GM23338 (cell line): ENCODE measurements at places on chromosomes 11 and 22. TPM values are rescaled to one million over a fixed set of nuclear protein-coding genes. Genes with fewer than 3 reads are reported as not detected.

Gene UCP3
- total RNA-seq: 0.21 TPM in 1 of 2 replicates, not detected in the other

Gene KRTAP5-1
- not detected in 2 replicates for total RNA-seq

Gene SLC1A2
- 1.7 and 2.8 TPM in 2 replicates for total RNA-seq

Gene COPB1
- total RNA-seq: 94.7 and 104 TPM in 2 replicates

Gene KDELR3
- total RNA-seq: 5.6 and 11.1 TPM in 2 replicates

- no peak for DNase-seq
Measured at GRCh38 chr11:27621405-27622161, 78.7 kb downstream of the BDNF start.

DNA sequence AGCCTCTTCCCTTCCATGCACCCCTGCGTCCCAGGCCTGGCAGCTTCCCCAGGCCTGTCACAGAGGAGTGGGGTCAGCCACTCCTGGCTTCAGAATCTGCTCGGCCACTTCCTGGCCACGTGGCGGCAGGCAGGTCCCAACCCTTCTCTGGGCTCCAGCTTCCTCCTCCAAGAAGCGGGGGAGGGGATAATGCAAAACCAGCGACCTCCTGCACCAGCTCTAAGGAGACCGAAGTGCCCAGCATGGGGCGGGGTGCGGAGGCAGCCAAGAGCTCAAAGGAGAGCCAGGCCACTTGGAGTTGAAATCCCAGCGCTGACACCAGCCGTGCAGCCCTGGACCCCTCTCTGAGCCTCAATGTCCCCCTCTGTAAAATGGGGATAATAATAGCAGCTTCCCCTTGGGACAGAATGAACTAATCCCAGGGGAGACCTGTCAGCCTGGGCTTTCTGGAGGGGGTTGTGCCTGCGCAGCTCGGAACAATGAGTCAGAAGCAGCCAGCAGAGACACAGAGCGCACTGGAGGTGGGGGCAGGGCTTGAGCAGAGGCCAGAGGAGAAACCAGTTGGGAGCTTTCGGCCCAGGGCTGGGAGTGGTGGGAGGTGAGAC is 22.8 kb upstream of the PICK1 start:
- peak; percentile 84 for DNase-seq

DNA sequence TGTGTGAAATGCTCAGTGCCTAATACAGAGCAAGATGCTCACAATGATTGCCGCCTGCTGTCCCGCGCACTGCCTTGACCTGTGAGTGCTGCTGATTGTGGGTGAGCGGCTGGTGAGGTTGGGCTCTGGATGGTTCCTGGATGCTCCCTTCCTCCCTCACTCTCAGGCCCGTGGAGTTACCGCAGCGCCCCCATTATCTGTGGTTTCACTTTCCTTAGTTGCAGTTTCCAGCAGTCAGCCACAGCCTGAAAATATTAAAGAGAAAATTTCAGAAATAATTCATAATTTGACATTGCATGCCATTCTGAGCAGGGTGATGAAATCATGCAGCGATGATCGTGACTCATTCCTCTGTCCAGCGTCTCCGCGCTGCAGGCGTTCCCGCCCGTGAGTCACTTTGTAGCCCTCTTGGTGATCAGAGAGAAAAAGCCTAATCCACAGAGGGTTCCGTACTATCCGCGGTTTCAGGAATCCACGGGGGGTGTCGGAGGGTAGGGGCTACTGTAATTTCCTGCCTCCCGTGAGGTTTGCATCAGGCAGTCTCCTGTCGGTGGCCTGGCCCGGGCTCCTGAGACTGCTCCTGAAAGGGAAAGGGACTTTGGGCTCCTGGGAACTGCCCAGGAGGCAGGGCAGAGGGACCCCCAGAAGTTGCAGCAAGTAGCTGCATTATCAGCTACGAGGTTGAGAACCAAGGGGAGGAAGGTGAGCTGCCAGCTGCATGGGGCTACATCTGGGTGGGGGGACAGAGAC is 10.6 kb downstream of the RPL3 start:
- peak; percentile 48 for DNase-seq

DNA sequence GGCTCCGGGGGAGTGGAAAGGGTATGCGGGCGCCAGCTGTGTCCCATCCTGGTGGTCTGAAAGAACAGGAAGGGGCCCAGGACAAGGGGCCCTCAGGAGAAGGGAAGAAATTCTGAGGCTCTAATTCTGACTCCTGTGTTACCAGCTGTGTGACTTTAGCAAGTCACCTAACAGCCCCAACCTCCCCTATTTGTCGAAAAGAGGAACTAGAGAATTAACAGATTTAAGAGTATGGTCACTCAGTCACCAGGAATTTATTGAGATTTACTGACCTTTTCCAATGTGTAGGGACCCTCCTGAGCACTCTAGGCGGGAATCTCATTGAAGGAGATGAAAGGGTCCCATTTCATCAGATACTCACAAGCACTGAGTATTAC is 14.6 kb downstream of the RPS6KA4 start:
- no peak for DNase-seq

DNA sequence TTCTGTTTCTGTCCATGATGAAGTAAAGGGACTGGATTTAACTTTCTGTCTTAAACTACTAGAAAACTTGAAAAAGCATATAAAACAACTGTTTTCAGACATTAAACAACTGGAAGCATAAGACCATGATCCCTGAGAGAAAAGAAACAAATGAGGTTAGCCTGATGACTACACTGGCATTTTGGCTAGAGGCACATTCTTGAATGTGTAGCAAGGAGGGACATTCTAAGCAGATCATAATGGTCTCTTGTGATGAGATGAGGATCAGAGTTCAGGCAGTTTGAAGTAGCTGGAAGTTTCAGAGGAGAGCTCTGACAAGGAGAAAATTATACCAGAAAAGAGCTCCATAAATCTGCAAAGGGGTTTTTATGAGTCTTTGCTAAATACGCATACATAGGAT is 75.4 kb downstream of the AASDHPPT start:
- DNase-seq: no peak

DNA sequence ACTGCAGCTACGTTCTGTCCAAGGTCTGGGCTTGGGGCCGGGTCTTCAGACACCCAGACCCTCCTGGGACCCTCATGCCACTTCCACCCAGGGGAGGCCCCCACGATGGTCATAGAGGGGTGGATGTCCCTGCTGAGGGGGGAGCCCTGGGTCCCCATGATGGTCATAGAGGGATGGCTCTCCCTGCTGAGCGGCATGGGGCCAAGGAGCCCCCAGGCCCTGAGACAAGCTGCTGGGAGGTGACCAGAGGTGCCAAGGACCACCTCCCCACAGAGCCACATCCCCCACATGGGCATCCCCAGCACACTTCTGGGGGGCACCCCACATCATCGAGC is 7.2 kb downstream of the MUC5B start:
- DNase-seq: no peak

- peak; percentile 35 for DNase-seq
Measured at GRCh38 chr22:24205438-24206195, 24.3 kb downstream of the SUSD2 start.

- DNase-seq: no peak
Measured at GRCh38 chr11:66061268-66061667, 8.8 kb upstream of the PACS1 start.

DNA sequence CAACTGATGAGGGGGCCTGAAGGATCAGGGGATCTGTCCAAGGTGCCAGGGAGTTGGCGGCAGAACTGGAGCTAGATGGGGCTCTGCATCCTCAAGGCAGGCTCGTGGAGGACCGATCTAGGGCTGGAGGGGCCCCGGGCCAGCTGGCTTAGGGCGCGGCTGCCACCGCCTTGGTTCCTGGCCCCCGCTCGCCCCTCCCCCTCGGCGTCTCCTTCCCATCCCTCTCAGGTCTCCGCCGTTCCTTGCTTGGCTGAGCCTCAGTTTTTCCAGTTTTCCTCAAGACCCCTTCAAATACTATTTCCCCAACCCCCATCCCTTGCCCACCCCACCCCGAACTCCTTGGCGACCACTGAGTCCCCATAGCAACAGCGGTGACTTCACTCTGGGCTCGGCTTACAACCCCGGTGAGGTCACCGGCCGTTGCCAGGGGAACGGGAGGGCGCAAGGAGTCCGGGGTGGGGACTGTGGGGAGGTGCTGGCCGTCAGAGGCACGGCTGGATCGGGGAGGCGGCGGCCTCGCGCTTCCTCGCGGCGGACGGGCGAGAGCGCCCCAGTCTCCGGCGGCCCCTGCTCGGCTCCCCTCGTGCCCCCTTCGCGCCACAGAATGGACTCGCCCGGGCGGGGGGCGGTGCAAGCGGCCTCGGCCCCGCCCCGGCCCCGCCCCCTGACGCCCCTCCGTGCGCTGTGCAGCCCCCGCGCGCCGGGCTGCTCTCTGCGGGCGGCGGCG is 7.5 kb downstream of the FREY1 start:
- DNase-seq: peak; percentile 97

- no peak for DNase-seq
Measured at GRCh38 chr11:65789230-65790103, 2.6 kb downstream of the OVOL1 start.

GRCh38 chr11:60910281-60910687 is 3.7 kb upstream of the TMEM109 start:
- no peak for DNase-seq

DNA sequence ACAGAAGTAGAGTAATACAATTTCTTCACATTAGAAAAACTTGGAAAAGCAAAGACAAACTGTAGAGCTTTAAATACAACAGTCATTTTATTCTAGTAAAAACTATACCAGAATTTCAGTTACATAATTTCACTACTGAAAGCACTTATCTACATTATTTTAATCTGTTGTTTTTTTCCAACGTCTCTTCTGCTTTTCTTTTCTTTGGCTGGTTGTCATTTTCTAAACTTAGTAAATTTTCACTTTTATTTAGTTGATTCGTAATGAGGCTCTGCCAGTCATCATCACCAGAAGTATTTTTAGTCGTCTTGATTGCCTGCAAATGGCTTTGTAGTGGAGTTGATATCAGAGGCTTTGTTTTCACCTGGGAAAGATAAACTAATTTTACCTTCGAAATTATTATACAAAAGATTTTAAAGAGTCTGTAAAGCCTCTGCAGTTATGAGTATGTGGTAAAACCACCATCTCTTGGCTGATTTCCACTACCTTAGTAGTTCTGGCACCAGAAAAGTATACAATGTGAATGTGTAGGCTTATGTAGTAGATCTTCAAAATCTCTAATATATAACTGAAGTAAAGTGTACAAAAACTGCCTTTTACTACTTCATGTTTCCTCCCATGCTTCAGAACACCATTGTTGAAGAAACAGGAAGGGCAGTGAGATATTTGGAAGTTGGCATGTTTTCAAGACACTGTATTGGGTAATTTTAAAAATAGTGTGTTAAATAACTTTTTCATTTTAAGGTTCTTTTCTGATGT is 19.2 kb downstream of the EIF3M start:
- DNase-seq: no peak

DNA sequence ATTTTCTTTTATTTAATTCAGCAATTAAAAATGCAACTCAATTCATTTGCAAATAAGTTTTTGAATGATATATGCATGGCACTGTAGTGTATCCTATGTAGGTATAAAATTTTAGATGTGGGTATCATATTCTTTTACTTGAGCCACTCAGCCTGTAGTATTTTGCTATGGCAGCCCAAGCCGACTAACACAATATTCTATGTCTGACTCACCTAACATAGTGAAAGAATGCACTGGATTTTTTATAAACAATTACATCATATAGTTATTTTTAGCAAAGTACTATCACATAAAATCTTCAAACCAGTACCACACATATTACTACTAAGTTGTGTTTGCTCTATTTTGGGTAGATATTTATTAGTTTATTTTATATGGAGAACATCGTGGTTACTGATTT is 21.9 kb upstream of the GRIA4 start:
- DNase-seq: no peak

- DNase-seq: peak; percentile 38
Measured at GRCh38 chr11:70174547-70175235, 28.4 kb upstream of the FADD start.

DNA sequence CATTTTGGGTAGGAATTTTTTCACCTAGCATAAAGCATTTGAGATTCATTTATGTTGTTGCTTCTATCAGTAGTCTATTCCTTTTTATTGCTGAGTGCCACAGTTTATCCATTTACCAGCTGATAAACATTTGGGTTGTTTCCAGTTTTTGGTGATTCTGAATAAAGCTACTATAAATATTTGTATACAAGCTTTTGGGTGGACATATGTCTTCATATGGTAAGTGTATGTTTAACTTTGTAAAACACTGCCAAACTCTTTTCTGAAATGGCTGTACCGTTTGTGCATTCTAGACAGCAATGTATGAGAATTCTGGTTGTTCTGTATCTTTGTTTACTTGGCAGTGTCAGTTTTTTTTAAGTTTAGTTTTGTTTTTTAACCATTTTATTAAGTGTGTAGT is 16.9 kb downstream of the USP47 start:
- DNase-seq: no peak

DNA sequence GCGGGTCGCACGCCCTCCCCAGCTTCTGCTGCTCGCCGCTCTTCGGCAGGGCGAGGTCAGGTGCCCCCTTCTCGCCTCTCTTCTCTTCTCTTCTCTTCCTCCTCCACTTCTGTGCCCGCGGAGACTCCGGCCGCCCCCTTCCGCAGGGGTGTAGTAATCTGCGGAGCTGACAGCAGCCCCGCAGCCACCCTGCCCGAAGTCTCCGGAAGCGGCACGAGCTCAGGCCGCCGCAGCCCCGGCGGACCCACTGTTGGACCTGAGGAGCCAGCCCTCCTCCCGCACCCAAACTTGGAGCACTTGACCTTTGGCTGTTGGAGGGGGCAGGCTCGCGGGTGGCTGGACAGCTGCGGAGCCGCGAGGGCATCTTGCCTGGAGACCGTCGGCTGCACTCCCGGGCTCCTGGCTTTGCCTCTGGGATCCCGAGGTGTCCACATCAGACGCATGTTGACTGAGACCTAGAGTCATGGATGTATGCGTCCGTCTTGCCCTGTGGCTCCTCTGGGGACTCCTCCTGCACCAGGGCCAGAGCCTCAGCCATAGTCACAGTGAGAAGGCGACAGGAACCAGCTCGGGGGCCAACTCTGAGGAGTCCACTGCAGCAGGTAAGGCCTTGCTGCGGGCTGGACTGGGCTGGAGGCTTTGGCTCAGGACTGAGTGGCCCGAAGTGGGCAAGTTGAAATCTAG is 486 bp downstream of the STIM1 start:
- peak; percentile 58 for DNase-seq

- DNase-seq: no peak
Measured at GRCh38 chr22:22376352-22376706, 131.7 kb downstream of the VPREB1 start.

- peak; percentile 71 for DNase-seq
Measured at GRCh38 chr11:5291207-5291838, 10.4 kb downstream of the OR51B4 start.

DNA sequence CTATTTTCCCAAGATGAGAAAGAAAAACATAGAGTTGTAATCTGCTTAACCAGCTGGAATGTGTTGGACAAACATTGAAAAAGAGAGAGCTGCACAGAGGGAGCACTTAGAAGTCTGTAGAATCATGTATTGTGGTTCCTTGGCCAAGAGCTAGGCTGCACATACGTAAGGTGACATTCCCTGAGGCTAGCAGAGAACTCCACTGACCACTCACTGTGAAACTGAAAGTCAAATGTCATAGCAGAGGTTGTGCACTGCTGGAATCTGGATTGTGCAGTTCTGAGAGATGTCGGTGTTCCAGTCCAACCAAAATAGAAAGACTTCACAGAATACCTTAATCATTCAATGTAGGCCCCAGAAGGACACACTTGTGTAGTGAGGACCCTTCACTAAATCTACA is 772.8 kb upstream of the RAG2 start:
- no peak for DNase-seq
